Aorta (tissue), 5 donors: ENCODE measurements at places on chromosomes 4 and X. TPM values are rescaled to one million over a fixed set of nuclear protein-coding genes. Genes with fewer than 3 reads are reported as not detected.

GRCh38 chr4:10593130-10593529 lies 91.4 kb downstream of the CLNK start:
- DNase-seq, result no peak

DNA sequence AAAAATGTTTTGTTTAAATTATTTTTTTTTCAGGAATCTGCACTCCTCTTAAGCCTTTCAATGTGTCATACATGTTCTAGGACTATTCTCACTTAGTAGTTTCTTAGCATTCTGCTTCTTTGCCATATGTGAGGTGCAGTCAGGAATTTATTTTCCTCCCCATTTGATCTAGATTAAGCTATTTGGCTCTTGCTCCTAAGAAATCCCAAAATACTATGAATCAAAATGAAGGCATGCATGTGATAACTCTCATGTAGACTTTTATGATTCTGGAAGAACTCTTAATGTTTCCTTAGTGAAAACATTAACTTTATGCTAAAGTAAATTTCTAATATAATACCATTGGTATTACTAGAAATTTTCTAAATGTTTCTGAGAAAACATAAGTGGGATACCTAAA lies 664.5 kb downstream of the RAPGEF2 start:
- no peak for DNase-seq

DNA sequence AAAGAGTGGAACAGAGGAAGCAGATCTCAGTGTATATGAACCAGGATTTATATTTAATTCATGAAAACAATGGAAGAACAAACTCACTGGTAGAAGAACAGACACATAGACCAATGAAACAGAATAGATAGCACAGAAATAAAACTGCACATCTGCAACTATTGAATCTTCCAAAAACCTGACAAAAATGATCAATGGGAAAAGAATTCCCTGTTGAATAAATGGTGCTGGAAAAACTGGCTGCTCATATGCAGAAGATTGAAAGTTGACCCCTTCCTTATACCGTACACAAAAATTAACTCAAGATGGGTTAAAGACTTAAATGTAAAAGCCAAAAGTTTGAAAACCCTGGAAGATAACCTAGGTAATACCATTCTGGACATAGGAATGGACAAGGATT lies 391.0 kb downstream of the MAGEB5 start:
- DNase-seq, result no peak

DNA sequence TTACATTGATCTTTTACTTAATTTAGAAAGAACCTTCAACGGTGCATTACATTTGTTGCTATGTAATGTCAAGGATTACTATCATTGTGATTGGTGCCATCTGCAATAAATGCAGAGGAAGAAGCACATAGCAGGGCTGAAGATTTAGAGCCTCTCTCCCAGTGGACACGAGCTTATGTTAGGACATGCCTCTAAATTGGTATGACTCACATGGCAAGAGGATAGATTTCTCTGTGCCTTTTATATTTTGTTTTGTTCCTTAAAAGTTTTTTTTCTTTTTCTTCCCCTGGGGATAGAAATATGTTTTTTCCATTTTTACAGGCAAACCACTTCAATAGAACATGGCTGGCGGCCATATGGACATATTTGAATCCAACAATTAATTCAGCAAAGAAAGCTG lies 205.0 kb upstream of the HAND2 start:
- DNase-seq, result no peak

DNA sequence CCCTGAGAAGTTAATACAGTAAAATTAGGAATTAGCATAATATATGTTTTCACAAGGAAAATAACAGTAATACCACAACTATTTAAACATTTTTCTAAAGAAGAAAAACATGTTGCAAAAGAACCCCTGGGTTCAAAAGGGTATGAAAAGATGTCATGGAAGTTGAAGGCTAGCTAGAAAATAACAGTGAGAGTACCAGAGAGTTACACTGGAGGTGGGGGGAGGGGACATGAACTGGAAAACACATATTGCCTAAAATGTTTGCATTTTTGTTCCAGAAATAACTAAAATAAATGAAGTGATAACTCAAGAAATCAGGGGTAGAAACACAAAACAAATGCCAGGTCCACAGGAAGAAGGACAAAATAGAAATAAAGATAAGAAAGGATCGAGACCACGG lies 336.6 kb upstream of the MAD2L1 start:
- DNase-seq, result no peak

- DNase-seq, result no peak
Observed at GRCh38 chr4:62162606-62163005, 962.5 kb downstream of the ADGRL3 start.

The GATA1 gene
- total RNA-seq, result 0.57 TPM

The ADAM29 gene
- not detected for total RNA-seq

The MAGED4B gene
- 9.6 TPM for total RNA-seq
